ENCODE measurements at places on chromosomes 2 and 18.
A peak's percentile ranks its signal among the peaks of the same experiment; 100 is the strongest.

GRCh38 chr18:75162467-75162866 lies 46.5 kb downstream of the PTGR3 start:
- no peak for DNase-seq

DNA sequence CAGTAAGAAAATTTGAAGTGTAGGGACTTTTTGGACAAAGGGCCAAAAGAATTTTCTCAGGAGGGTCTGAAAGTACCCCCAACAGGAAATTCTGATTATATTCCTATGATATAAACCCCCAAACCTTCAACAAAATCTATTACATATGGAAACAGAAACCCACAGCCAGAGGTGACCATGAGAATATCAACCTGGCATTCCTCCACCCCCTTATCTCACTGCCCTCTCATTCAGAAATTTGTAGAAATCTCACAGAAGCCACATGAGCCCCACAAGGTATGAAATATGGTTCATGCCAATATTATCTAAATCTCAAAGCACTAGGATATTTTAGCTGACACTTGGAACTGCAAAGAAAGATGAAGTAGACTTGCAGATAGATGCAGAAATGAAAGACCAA lies 31.0 kb upstream of the RBBP8 start:
- no peak for DNase-seq

GRCh38 chr2:17758118-17758517 lies 4.2 kb downstream of the GEN1 start:
- no peak for DNase-seq

- no peak for DNase-seq
Measured at GRCh38 chr18:75783566-75784281, 356.2 kb upstream of the SMIM21 start.

- DNase-seq: no peak
Measured at GRCh38 chr18:27707201-27707600, 469.7 kb downstream of the CDH2 start.

- DNase-seq: peak; percentile 77
Measured at GRCh38 chr2:190607657-190608357, 41.1 kb upstream of the NAB1 start.

GRCh38 chr18:32308493-32309120 lies 118.8 kb downstream of the MEP1B start:
- peak; percentile 28 for DNase-seq

GRCh38 chr2:137444970-137445369 lies 519.3 kb upstream of the HNMT start:
- no peak for DNase-seq

DNA sequence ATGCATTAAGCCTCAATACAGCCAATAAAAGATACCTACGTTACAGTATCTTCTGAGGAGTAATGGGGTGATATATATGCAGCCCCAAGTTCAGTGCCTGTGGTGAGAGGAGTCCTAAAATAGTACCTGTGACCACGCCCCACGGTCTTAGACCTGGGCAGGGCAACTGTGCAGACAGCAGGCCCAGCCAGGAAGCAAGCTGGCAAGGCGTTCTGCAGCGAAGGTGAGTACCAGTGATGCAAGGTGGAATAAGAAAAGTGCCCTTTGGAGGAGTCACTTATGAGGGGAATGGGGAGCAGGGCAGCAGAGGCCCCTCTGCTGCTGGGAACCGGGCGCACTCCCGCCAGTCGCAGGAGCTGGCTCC lies 12.7 kb upstream of the MAP3K2 start:
- no peak for DNase-seq

DNA sequence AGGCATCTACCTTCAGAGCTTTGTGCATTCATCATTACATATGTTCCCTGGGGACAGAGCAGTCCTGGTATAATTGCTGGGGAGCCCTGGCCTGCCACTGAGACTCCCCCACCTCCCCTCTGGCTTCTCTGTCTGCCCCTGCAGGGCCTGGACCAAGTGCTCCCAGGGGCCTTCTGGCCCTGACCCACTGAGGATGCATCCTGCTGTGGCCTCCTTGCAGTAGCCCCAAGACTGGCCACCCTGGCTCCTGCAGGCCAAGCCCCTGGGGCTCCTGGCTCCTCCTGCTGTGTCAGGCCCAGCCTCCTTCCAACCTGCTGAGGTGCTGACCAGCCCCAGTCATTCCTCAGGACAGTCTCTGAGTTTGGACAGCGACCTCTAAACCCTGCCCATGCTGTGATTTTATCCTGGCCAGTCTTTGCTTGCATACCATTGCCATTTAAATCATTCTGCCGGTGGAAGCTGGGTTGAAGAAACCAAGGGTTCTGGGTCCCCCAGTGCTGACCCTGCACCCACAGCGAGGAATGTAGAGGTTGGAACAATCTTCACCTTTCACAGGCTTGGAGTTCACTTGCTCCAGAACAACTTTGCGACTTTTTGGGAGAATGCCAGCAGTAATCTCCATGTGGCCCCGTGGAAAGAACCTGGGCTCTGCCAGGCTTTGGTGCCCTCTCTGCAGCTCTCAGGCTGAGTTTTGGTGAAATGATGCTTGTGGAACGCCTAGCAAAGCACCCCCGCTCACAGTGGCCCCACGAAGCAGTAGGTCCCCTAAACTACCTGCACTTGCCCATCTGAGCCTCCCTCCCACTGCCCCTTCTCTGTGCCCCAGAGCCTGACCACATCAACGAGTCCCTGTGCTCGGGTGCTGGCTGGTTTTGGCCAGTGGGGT lies 167.3 kb upstream of the GLI2 start:
- no peak for DNase-seq

- no peak for DNase-seq
Measured at GRCh38 chr2:72625366-72625765, 200.5 kb downstream of the EXOC6B start.

- no peak for DNase-seq
Measured at GRCh38 chr18:25279133-25279532, 72.8 kb downstream of the ZNF521 start.

DNA sequence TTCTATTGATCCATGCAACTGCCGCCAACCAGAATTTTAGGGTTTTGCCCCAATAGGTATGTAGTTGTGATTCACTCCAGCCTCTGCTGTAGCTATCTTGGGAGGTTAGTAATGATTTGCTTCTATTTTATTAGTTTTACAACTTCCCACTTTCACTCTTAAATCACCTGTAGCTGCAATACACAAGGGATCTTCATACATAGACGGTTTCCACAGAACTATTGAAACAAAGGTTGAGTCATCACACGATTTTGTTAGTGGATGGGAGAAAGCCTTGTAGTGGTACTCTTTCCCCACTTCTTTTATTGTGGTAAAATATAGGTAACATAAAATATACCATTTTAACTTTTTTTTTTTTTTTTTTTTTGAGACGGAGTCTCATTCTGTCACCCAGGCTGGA lies 104.2 kb upstream of the SPRED2 start:
- no peak for DNase-seq

- no peak for DNase-seq
Measured at GRCh38 chr2:14583059-14583458, 49.5 kb upstream of the LRATD1 start.

- DNase-seq: peak; percentile 74
Measured at GRCh38 chr2:46164529-46165301, 132.5 kb upstream of the EPAS1 start.

- no peak for DNase-seq
Measured at GRCh38 chr2:218478544-218478943, 59.6 kb downstream of the VIL1 start.

All from HS-5 (cell line).